ENCODE measurements at places on chromosomes 5 and 9.

- DNase-seq, result no peak
These were observed 161.5 kb downstream of the HSD17B3 start for GRCh38 chr9:96140296-96141127.

GRCh38 chr9:17613758-17614157 is 34.9 kb downstream of the SH3GL2 start:
- DNase-seq, result peak; percentile 57

- DNase-seq, result no peak
These were observed 48.8 kb downstream of the LNPEP start for GRCh38 chr5:96984506-96985192.

DNA sequence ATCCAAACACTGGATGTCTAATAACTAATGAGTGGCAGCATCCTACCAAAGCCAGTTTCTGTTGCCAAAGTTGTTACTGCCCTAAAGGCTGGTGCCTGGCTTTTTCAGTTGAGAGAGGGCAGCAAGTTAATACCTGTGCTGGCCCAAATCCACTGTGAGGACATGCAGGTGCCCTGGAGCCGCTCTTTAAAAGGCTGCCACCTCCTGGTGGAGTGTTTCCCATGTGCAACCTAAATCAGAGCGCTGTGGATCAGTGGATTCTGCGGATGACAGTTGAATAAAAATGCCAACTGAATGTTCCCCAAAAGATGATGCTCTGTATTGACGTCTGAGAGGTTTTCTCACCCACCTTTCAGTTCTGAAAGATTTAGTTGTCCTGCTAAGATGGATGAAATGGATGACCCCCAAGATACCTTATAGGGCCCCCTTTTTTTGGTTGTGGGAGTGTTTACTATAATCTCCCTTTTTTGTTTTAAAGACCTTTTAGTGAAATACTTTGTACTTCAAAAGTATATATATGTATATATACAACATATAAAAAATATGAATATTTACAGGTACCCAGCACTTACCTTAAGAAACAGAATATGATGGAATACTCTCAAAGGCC is 146.4 kb downstream of the EGFLAM start:
- no peak for DNase-seq

DNA sequence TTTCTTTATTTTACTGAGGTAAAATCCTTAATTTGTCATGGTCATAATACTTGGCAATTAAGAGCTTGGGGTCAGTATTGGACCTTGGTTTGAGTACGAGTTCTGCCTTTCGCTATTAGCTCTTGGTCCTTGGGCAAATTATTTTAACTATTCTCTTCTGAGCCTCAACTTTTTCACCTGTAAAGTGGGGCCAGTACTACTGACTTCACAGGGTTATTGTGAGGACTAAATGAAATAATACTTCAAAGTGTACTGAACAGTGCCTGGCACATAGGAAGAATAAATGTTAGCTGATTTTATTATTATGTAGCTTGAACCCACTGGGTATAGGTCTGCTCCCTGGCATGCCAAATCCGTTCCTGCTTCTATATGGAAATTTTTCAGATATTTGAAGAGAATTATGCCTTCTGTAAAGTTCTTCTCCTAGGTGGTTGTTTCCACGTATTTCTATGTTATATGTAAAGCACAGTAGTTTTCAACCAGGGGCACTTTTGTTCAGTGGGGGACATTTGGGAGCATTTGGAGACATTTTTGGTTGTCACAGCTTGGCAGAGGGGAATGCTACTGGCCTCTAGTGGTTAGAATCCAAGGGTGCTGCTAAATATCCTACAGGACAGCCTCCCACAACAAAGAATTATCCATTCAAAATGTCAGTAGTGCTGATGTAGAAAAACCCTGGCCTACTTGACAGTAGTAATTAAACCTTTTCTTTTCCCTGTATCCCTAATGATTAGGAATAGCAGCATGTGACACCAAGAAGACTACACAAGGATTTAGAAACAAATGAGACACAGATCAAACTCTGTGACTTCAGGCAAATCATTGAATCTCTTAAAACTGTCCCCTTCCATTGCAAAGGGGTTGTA is 4.5 kb downstream of the RCL1 start:
- DNase-seq, result peak; percentile 65

DNA sequence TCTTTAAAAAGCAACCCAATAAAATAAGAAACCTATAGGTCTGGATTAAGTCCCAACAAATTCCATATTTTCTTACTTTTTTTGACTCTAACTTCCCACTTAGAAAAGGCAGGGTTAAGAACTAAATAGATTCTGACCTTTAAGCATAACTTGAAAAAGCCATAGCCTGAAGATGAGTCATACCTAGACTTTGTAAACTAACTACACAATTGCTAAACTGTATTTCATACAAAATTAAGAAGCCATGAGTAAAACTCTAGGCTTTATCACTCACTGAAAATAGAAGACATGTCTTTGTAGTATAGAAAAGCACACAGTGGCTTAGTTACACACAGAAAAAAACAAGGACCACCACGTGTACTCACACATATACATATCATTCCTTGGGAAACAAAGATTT is 51.5 kb downstream of the MLLT3 start:
- DNase-seq, result peak; percentile 83

DNA sequence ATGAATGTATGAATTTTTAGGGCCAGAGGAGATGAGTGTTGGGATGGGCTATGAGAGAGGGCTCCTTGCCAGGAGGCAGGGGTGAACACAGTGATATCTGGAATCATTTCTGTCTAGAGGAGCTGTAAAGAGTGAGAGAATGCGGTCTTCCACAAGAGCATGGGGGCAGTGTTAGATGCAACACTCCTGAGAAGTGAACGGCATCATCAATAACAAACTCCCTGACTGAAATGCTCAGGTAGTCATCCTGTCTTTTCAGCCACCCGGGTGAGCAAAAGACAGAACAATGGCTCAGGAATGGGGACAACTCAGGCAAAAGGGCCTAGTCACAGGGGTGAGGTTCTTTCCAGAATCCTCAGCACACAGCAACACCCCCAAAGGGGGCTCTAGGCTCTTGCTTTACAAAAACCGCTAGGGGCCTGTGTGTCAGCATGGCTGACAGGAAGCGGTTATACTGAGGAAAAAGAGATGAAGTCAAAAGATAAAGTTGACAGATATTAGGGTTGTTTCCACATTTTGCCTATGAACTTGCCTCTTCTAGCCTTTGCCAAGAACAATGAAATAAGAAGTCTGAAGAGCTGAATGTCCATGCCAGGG is 104.6 kb upstream of the LRRTM2 start:
- DNase-seq, result no peak

- DNase-seq, result peak; percentile 83
These were observed 15.5 kb upstream of the LOX start for GRCh38 chr5:122093415-122094180.

DNA sequence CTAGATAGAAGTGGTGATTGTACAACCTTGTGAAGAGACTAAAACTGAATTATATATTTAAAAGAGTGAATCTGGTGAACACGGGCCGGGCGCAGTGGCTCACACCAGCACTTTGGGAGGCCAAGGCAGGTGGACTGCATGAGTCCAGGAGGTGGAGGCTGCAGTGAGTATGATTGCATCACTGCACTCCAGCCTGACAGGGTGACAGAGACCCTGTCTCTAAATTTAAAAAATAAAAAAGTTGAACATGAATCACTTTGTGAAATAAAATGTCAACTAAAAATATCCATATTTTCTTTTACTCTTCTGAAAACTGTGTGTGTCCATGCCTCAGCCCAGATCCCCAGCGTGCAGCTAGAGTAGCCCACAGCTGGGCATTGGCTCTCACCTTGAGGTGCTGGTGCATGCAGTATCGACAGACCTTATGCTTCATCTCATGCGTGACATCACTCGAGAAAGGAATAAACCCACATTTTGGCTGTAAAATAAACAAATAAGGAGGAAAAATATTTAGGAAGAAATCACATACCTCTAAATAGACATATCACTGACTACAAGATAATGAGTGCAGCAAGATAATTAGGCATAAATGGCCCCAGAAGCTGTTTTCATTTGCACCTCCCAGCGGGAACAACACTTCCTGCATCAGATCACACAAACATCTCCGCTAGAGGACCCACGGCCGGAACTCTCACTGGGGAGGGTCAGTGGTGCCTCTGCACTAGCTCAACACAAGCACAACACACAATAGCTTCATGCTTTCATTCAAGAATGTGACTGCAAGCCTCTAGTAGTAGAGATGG is 22.1 kb downstream of the IPPK start:
- no peak for DNase-seq

GRCh38 chr5:91642581-91642980 is 259.5 kb upstream of the ARRDC3 start:
- DNase-seq, result no peak

DNA sequence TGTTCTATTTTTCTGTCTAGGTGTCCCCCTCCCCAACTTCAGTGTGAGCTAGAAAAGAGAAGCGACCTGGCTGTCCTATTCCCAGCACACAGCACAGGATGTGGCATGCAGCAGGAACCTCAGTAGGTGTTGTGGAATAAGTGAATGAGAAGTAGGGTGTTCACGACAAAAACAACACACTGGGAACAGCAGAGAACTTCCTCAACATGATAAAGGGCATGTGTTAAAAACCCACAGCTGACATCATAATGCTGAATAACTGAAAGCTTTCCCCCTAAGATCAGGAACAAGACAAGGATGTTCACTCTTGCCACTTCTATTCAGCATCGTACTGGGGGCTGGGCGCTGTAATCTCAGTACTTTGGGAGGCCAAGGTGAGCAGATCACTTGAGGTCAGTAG is 155.6 kb upstream of the ZNF618 start:
- no peak for DNase-seq

DNA sequence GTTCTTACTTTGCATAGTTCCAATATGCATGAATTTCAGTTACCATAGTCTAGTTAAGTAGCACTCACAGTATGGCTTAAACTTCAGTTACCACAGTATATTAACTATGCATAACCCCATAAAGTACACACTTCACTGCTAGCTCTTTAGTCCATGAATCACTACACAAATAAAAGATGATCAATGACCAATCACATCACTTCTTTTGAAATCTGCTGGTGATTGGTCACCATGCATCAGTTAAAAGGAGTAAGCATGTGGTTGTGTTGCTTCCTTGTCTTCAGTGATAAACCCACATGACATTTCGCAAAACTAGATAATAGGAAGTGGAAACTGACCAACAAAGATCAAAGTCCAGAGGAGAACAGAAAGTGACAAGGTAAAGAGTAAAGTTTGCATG is 79.0 kb downstream of the TAF11L14 start:
- no peak for DNase-seq

GRCh38 chr5:96440185-96440538 is 7.1 kb upstream of the PCSK1 start:
- no peak for DNase-seq

DNA sequence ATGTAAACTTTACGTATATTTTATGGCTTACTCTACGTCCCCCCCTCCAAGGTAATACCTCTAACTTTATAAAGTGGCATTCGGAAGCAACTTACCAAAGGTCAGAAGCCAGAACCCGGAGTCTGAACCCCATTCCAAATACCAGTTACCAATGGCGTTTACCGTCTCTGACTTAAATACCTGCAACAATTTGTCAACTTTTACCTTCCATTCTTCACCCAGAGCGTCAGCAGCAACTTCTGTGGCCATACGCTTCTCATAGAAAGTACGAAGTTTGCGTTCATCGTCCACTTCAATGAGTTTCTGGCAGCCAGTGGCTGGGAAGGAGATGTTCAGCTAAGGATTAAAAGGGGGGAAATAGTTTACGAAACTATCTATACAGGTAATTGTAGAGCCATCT is 753 bp downstream of the RPS6 start:
- peak; percentile 3 for DNase-seq

- no peak for DNase-seq
These were observed 53.6 kb downstream of the GADD45G start for GRCh38 chr9:89658401-89658800.

GRCh38 chr5:133460172-133460758 is 152.1 kb downstream of the FSTL4 start:
- peak; percentile 28 for DNase-seq

- DNase-seq, result no peak
These were observed 103.4 kb upstream of the RASEF start for GRCh38 chr9:83166372-83166771.

GRCh38 chr9:37035648-37036370 is 1.7 kb upstream of the PAX5 start:
- DNase-seq, result no peak

GRCh38 chr5:177447611-177448243 is 1.1 kb downstream of the PRR7 start:
- DNase-seq, result peak; percentile 93

DNA sequence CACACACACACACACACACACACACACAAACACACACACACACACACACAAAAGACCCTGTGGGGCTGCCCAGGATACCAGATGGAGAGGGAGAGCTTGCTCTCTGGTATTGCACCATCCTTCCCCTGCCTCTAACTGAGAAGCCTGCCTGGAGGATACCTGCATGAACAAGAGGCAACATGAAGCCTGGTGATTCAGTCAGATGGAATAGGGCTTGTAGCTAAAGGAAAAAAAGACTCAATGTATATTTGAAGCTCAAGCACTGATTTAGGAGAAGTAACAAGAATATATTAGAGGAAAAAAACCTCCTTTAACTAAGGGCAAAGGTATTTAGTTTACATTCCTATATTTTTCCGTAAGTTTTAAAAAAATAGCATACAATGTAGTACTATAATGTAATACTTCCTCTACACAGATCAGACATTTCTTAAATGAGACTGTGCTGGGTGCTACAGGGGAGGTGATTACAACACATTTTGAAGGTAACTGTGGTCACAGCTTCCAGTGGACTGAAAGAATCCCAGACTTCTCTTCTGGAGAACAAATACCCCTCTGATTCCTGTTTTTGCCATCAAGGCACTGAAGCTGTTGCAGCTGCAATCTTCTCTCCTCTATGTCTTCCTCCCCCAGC is 169.3 kb downstream of the DCP2 start:
- no peak for DNase-seq

GRCh38 chr5:105274079-105274478 is 1711.5 kb upstream of the NUDT12 start:
- peak; percentile 25 for DNase-seq

DNA sequence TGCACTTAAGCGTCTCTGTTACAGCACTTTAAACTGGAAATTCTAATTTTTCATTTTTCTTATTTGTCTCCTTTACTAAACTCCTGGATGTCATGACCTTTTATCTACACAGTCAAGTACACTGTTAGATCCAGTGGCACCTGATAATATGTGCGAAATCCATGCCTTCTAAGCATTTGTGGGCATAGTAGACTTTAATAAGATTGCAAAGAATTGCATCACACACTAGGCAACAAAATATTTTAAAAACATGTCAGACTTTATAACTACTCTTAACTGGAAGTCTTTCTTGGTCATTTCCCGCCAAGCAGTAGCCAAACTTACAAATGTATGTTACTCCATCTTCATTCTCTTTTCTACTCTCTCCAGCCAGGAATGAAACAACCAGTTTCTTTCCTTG is 5.0 kb upstream of the SPINK1 start:
- no peak for DNase-seq

- peak; percentile 10 for DNase-seq
These were observed 2.0 kb downstream of the CTNNAL1 start for GRCh38 chr9:109011231-109011671.

Data from ELR (cell line).